Dorsolateral prefrontal cortex (tissue), 122 donors: ENCODE measurements at places on chromosomes 12 and 14. TPM values are rescaled to one million over a fixed set of nuclear protein-coding genes. Genes with fewer than 3 reads are reported as not detected.

GRCh38 chr12:105024928-105025327 lies 38.8 kb downstream of the NOPCHAP1 start:
- DNase-seq, result no peak

- DNase-seq, result no peak
Observed at GRCh38 chr12:24903329-24904088, 45.4 kb downstream of the BCAT1 start.

GRCh38 chr12:113390064-113391043 lies 13.3 kb downstream of the SDS start:
- DNase-seq, result no peak

GRCh38 chr14:66651536-66652220 lies 143.7 kb downstream of the GPHN start:
- DNase-seq, result no peak

DNA sequence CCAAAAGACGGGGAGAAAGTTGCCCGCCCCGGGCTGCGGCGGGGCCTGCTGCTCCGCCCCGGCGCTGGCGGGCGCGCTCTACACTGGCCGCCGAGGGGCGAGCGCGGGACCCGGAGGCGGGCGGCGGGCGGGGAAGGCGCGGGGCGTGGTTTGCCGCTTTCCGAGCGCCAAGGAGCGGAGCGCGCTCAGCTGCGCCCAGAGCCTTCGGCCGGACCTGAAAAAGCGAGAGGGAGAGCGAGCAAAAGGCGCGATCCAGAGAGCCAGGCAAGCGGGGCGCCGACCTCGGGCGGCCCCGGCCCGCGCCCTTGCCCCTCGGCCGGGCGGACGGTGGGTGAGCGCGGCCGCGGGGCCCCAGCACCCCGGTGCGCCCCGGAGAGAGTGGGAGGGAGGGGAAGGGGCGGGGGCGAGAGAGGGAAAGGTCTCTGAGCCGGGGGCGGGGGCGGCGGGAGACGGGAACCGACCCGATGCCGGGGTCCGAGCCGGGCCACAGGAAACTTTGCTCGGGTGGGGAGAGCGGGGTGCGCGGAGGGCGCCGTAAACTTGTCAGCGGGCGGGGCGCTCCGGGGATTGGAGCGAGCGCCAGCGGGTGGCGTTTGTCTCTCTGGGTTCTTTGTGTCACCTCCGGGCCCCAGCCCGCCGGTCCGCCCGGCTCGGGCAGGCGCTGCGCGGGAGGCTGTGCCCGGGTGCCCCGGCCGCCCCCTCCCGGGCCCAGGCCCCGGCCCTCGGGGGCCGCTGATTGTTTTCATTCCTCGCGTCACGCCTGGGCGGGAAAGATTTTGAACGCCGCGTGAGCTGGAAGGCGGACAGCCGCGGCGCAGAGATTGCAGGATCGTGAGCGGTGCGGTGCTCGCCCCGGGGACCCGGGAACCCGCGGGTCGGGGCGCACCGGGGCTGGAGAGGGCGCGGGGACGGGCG lies at the start of gene SYNE2:
Gene SYNE2, plus strand, starts transcription at position 188 of the 915 bp plus-strand sequence. CDS start 56,145 bp downstream, outside the sequence.
- no peak for DNase-seq

DNA sequence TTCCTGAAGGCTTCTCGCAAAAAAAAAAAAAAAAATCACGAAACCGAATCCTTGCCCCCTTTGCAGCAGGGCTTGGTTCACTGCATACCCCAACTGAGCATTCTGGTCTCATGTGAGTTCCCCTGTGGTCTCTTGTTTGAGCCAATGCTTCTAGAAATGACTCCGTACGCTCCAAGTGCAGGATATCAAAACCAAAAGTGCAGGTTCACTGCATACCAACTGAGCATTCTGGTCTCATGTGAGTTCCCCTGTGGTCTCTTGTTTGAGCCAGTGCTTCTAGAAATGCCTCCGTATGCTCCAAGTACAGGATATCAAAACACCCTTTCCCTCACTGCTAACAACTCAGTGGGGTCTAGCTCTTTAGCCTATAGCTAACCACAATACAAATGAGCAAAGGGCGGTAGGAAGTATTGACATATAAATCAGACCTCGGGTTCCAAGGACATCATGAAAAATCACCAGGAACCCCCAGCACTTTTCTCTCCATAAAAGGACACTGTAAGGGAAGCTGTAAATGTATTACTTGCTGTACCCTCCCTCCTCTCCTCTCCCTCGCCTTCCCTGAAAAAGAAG lies 206.3 kb upstream of the NOS1 start:
- no peak for DNase-seq

GRCh38 chr12:74620921-74621320 lies 83.3 kb downstream of the ATXN7L3B start:
- no peak for DNase-seq

- DNase-seq, result no peak
Observed at GRCh38 chr12:56387152-56387736, 24.6 kb upstream of the APOF start.

DNA sequence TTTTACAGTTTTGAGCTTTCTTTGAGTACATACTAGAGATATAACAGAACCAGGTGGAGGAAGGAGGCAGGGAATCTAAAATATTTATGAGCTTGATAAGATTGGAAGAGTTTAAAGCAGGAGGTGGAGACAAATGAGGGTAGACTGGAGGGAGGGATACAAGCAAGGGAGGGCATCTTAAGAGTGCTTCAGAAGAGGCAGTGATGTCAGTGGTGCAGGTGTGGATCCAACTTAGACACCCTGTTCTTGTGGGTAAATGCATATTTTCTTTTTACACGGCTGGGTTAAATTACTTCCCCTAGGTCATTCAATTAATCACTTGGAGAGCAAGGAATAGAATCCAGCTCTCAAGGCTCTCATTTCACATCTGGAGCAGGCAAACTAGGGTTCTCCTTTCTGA lies 146.1 kb upstream of the LRIG3 start:
- DNase-seq, result no peak

DNA sequence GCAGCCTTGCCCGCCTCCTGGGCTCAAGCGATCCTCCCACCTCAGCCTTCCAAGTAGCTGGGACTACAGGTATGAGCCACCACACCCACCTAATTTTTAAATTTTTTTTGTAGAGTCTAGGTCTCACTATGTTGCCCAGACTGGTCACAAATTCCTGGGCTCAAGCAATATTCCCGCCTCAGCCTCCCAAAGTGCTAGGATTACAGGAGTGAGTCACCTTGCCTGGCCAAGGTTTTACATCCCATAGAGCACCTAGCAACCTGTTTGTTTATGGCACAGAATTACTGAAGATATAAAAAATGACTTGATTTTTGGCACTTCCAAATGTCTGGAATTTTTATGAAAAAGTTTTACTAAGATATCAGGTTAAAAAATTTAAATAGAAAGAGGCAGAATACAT lies 16.5 kb downstream of the MYO1A start:
- no peak for DNase-seq

- DNase-seq, result no peak
Observed at GRCh38 chr12:79121486-79121885, 256.9 kb downstream of the SYT1 start.

- no peak for DNase-seq
Observed at GRCh38 chr12:129762436-129762835, 141.4 kb downstream of the TMEM132D start.

TROAP gene
- not detected for total RNA-seq

LUM gene
- total RNA-seq, result 1.4 TPM

C3AR1 gene
- total RNA-seq, result 8.7 TPM

FAM181A gene
- 4.3 TPM for total RNA-seq

GLIPR1L1 gene
- total RNA-seq, result not detected

LRRC43 gene
- total RNA-seq, result 8.1 TPM

CLEC6A gene
- not detected for total RNA-seq
